ENCODE measurements at places on chromosomes 12 and 14. TPM values are rescaled to one million over a fixed set of nuclear protein-coding genes. Genes with fewer than 3 reads are reported as not detected.
A peak's percentile ranks its signal among the peaks of the same experiment; 100 is the strongest.

- H3K27ac ChIP-seq, result no peak overlapping the region
- DNase-seq, result no peak
- H3K4me1 ChIP-seq, result no peaks in the 10 kb centered on the region
- H3K27me3 ChIP-seq, result no peaks in the 10 kb centered on the region
- H3K36me3 ChIP-seq, result no peaks in the 10 kb centered on the region
- H3K4me3 ChIP-seq, result no peak overlapping the region
Measured at GRCh38 chr12:3182426-3182825, 105.2 kb downstream of the TSPAN9 start.

DNA sequence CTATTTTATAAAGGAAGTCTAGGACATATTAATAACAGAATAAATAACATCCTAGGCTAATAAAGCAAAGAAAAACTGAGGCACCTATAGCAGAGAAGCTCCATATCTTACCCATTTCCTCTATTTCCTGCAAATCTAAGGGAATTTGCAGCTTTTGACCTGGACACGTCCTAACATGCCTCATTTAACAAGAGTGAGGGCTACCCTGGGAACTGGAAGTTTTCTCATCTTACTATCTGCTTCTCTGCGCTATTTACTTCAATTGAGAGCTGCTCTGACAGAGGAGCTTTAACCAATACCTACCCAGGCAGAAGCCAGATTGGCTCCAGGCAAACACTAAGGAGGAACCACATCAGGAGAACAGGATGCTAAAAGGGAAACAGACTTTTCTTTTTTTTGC, 5.7 kb downstream of the YBX3 start:
- H3K27me3 ChIP-seq, result no peaks in the 10 kb centered on the region
- H3K36me3 ChIP-seq, result peaks cover 4% of the 10 kb centered on the region
- peaks cover 63% of the 10 kb centered on the region for H3K4me1 ChIP-seq
- DNase-seq, result peak; percentile 88
- H3K4me3 ChIP-seq, result no peak overlapping the region

DNA sequence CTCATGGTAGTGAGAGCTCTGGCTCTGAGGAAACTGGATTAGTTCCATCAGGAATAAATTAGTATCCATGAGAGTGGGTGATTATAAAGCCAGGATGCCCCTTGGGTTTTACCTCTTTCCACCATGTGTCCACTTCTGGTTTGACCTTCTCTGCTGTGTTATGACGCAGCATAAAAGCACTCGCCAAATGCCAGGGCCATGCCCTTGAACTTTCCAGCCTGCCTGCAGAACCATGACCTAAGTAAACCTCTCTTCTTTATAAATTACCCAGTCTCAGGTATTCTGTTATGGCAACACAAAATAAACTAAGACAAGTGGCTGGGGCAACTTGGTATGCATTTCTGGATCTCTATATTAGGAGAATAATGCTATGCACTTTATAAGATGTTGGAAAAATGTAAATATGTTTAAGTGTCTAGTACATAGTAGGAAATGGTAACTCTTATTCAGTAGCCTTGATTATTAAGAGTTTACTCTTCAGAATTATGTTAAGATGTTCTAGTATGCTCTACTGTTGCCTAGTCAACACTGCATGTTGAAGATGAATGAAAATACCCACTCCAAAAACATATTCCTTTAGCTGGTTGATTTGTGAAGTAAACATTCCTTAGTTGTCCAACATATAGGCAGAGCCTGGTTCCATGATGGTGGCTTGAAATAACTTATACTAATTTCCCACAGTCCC, 455.6 kb upstream of the TMPO start:
- no peak for DNase-seq
- H3K4me1 ChIP-seq, result no peaks in the 10 kb centered on the region
- no peaks in the 10 kb centered on the region for H3K36me3 ChIP-seq
- H3K27me3 ChIP-seq, result no peaks in the 10 kb centered on the region
- H3K4me3 ChIP-seq, result no peak overlapping the region
- no peak overlapping the region for H3K27ac ChIP-seq

DNA sequence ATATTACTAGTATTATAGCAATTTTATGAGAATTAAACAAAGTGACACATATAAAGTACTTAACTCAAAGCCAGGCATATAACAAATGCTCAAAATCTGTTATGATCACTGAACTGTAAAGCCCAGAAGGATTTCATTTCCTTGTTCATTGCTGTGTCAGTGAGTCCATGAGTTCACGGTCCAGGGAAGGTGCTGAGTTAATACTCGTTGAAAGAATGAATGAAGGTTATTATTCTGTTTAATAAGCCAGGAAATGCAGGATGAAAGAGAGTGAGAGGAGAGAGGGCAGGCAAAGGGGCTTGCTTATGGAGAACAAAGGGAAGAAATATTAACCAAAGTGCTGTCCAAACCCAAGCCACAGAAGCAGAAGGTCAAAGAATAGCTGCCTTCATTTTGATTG, 40.2 kb upstream of the NT5DC3 start:
- H3K27me3 ChIP-seq, result no peaks in the 10 kb centered on the region
- H3K4me1 ChIP-seq, result peaks cover 6% of the 10 kb centered on the region
- DNase-seq, result peak; percentile 7
- H3K4me3 ChIP-seq, result no peak overlapping the region

DNA sequence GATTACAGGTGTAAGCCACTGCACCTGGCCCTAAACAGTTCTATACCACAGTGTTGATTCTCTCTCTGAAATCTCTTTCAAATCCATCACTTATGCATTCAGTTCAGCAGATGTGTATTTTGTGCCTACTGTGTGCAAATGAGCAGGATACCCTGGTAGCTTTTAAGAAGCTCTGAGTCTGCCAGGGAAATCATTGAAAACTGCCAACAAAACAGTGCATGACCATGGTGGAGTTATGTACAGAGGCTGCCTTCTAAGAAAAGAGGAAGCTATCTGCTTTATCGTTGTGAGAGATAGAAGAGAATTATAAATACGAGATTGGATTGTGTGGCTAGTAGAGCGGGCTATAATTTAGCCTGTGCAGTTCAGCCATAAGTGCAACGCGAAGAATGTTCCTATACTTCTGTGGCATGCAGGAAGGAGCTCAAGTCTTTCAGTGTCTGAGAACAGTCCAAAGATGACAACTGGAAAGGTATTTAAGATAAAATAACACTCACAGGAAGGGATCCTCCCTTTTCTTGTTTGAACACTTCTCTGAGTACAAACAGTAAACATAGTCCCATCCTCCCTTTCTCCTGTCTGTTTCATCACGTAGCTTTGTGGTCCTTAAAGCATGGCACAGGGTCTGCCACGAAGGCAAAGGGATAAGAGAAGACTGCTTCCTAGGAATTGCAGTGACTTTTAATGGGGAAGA, 4.3 kb downstream of the DIP2B start:
- DNase-seq, result no peak
- no peaks in the 10 kb centered on the region for H3K36me3 ChIP-seq
- H3K27ac ChIP-seq, result no peak overlapping the region
- no peak overlapping the region for H3K4me3 ChIP-seq

DNA sequence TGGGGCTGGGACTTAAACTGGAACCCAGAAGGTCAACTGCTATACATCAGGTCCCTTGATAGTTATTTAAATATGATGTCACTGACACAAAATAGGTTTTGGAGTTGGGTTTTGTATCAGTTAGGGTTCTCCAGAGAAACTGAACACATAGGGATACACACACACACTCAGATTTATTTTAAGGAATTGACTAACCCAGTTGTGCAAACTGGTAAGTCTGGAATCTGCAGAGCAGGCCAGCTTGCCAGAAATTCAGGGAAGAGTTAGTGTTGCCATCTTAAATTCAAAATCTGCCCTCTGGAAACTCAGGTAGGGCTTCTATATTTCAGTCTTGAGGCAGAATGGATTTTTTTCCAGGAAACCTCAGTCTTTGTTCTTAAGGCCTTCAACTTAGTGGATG, 36.9 kb downstream of the MAPK1IP1L start:
- DNase-seq, result no peak
- no peak overlapping the region for H3K27ac ChIP-seq
- H3K4me3 ChIP-seq, result no peak overlapping the region
- H3K36me3 ChIP-seq, result no peaks in the 10 kb centered on the region
- no peaks in the 10 kb centered on the region for H3K27me3 ChIP-seq

DNA sequence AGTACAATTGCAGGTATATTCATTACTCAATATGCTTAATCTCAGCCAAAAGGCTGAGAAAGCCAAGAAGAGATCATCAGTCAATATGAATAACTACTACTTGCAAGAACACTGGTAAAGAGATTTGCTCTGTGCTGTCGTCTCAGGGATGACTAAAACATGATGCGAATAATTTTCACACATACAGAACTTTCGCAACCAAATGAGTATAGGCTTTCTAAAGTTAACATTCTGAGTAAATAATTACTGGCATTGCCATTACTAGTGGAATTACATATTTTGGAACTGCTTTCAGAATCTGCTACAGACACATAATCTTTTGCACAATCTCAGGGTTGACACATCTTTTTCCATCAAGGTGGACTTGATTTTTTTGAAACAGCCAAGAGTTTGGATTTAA, 24.7 kb downstream of the NCKAP1L start:
- no peak overlapping the region for H3K4me3 ChIP-seq
- H3K36me3 ChIP-seq, result no peaks in the 10 kb centered on the region
- H3K4me1 ChIP-seq, result no peaks in the 10 kb centered on the region
- H3K27me3 ChIP-seq, result peaks cover 36% of the 10 kb centered on the region

DNA sequence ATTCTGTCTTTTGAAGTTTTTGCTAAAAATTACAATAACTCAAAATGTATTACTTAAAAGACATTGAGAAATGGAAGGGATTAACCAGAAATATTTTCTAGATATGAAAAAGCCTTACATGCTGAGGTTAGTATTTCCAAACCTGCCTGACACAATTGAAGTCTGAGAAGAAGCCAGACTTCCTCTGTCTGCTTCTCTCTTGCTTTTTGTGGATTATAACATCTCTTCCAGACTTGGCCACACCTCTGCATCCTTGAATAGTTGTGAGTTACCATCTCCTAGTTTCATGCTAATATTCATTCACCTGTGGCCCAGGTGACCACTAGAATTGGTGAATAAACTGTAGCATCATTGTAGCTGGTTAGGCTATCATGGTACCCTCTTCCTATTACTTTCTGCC, 497.6 kb downstream of the SLC16A7 start:
- no peak for DNase-seq
- H3K36me3 ChIP-seq, result no peaks in the 10 kb centered on the region
- no peaks in the 10 kb centered on the region for H3K27me3 ChIP-seq

GRCh38 chr12:104291867-104292524, 11.5 kb upstream of the EID3 start:
- no peak overlapping the region for H3K27ac ChIP-seq
- DNase-seq, result no peak
- H3K27me3 ChIP-seq, result no peaks in the 10 kb centered on the region
- H3K4me1 ChIP-seq, result peaks cover 46% of the 10 kb centered on the region

DNA sequence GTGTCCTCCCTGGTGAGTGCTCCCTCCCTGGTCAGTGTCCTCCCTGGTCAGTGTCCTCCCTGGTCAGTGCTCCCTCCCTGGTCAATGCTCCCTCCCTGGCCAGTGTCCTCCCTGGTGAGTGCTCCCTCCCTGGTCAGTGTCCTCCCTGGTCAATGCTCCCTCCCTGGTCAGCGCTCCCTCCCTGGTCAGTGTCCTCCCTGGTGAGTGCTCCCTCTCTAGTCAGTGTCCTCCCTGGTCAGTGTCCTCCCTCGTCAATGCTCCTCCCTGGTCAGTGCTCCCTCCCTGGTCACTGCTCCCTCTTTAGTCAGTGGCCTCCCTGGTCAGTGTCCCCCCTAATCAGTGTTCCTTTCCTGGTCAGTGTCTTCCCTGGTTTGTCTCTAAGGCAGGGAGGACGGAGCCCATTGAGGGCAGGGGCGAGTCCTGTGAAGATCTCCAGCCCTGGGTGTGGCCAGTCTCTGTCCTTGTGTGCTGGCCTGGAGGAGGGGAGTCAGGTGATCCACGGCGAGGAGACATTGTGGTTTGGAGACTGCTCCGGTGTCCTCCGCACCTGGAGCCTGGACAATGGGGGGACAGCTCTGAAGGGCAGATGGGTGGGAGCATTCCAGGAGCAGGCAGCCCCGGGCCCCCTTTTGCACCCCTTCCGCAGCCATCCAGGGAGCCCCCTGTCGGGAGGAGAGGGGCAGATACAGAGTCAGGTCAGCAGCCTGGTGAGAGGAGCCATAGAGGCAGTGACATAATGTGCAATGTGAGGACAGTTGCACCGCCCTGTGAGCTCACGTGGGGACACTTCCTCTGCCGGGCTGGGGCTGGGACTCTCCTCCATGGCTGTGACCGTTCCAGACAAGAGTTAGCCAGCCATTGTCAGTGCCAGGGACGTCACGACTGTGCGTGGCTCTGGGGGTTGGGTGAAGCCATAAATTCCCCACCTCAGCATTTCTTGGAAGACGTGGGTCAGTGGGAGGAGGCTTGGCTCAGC, 93.4 kb downstream of the ADGRD1 start:
- H3K4me1 ChIP-seq, result no peaks in the 10 kb centered on the region
- DNase-seq, result no peak
- H3K4me3 ChIP-seq, result no peak overlapping the region
- H3K27ac ChIP-seq, result no peak overlapping the region

DNA sequence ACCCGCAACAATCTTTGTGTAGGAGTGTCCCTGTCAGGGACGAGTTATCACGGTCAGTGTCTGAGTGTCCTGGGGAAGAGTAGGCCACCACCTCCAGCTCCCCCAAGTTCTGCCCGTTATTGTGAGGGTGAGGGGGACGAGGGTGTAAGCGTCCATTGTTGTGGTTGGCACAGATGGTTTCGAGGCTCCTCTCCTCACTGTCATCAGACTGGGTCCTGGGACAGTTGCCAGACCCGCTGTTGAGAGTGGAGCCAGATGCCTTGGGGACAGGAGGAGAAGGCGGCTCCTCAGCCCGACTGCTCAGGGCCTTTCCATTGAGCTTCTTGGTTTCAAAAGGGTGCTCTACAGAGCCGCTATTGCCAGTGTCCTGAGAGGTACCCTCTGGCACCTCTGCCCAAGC, 74.9 kb upstream of the ACTN1 start:
- no peak overlapping the region for H3K4me3 ChIP-seq
- DNase-seq, result no peak
- H3K27ac ChIP-seq, result no peak overlapping the region
- H3K27me3 ChIP-seq, result no peaks in the 10 kb centered on the region
- peaks cover 13% of the 10 kb centered on the region for H3K36me3 ChIP-seq

- DNase-seq, result no peak
- no peak overlapping the region for H3K27ac ChIP-seq
Measured at GRCh38 chr14:99520571-99521081, 39.4 kb downstream of the CCNK start.

The PRICKLE1 gene
- total RNA-seq, result 69.0 TPM

The ALX1 gene
- 3.4 TPM for total RNA-seq

The CLEC2A gene
- total RNA-seq, result not detected

The DAO gene
- not detected for total RNA-seq

The TSPAN11 gene
- total RNA-seq, result 4.5 TPM

The WSCD2 gene
- total RNA-seq, result not detected

The LRRC9 gene
- not detected for total RNA-seq

The ITPR2 gene
- total RNA-seq, result 86.8 TPM

The RPGRIP1 gene
- not detected for total RNA-seq

Data from endothelial cell of umbilical vein (primary cell).